ENCODE measurements at places on chromosomes 3 and 15. TPM values are rescaled to one million over a fixed set of nuclear protein-coding genes. Genes with fewer than 3 reads are reported as not detected.

WDR93 gene
- not detected for total RNA-seq

DPPA4 gene
- 0.52 TPM for total RNA-seq

PCNP gene
- 72.0 TPM for total RNA-seq

CCDC39 gene
- total RNA-seq = not detected

GRAMD2A gene
- 2.1 TPM for total RNA-seq

Data from skeletal muscle tissue (tissue), 5 donors.